ENCODE measurements at places on chromosomes 16 and 17.

DNA sequence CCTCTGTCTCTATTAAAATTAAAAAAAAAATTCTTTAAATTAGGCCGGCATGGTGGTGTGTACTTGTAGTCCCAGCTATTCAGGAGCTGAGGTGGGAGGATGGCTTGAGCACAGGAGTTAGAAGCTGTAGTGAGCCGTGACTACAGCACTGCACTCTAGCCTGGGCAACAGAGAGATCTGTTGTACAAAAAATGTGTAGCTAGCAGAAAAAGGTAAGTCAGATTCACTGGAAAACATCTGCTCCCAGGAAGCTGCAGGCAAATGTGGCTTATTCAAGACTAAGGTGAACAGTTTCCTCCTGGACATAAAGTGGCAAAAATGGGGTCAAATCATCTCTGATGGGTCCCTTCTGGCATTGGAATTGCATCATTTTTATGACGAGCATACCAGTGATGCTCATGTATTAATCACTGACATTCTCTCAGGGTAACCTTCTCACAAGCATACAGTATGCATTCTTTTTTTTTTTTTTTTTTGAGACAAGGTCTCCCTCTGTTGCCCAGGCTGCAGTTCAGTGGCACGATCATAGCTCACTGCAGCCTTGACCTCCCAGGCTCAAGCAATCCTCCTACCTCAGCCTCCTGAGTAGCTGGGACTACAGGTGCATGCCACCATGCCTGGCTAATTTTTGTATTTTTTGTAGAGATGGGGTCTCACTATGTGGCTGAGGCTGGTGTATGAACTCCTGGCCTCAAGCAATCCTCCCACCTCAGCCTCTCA lies 48.7 kb downstream of the CPPED1 start:
- no peak for DNase-seq

GRCh38 chr17:17971431-17972125 lies 622 bp downstream of the TOM1L2 start:
- no peak for DNase-seq

DNA sequence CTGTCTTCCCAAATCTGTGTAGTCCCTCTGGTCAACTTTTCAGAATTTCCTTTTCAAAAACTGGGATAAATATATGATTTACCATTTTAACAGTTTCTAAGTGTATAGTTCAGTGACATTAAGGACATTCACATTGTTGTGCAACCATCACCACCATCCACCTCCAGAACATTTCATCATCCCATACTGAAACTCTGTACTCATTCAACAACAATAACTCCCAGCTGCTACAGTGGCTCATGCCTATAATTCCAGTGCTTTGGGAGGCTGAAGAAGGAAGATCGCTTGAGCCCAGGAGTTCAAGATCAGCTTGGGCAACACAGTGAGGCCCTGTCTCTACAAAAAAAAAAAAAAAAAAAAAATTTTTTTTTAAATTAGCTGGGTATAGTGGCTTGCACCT lies 131.0 kb downstream of the AATF start:
- DNase-seq: no peak

GRCh38 chr16:1993731-1994131 lies 4.0 kb downstream of the SYNGR3 start:
- peak; percentile 43 for DNase-seq

DNA sequence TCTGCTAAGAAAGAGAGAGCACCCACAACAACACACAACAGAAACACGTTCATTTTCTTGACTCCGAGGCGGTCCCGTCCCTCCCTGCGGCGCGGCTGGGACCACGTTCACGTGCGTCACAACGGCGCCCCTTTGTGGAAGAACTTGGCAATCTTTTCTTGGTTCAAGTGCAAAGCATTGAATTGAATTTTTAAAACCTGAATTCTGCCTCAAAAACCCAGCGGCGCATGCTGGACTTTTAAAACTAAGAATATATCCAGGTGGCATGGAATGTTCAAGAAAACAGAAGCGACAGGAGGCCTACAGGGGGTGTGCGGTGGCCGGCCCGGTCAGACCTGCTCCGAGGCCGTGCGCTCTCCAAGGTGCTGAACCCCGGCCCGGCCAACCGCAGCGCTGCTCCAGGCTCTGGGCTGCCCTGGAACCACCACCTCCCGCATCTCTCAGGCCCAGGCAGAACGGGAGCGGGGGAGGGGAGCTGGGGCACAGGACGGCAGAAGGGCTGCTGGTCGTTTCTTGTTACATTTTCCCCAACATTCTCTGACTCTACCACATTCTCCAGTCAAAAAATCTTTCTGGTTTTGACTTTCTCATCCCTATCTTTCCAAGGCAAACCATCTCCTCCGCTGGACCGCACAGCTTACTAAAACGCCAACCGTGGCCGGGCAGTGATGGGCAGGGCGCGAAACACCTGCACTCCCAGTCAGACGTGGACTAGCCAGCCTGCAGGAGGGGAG lies 3.4 kb upstream of the HEXD start:
- DNase-seq: no peak

DNA sequence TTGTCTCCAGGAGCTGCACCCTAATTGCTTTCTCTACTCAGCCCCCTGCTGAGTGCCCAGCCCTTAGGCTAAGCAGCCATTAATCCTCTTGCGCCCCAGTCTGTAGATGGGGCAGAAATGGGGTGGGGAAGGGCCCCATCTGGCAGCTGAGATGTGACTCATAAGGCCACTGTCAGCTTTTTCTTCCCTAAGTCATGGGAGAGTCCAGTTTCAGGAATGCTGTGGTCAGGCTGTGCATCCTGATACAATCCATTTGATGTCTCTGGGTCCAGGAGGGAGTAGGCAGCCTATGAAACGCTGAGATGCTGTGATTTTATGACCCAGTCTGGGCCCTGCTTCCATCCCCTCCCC lies 12.3 kb downstream of the PLXDC1 start:
- peak; percentile 10 for DNase-seq

GRCh38 chr17:79949656-79950209 lies 85.9 kb downstream of the TBC1D16 start:
- no peak for DNase-seq

DNA sequence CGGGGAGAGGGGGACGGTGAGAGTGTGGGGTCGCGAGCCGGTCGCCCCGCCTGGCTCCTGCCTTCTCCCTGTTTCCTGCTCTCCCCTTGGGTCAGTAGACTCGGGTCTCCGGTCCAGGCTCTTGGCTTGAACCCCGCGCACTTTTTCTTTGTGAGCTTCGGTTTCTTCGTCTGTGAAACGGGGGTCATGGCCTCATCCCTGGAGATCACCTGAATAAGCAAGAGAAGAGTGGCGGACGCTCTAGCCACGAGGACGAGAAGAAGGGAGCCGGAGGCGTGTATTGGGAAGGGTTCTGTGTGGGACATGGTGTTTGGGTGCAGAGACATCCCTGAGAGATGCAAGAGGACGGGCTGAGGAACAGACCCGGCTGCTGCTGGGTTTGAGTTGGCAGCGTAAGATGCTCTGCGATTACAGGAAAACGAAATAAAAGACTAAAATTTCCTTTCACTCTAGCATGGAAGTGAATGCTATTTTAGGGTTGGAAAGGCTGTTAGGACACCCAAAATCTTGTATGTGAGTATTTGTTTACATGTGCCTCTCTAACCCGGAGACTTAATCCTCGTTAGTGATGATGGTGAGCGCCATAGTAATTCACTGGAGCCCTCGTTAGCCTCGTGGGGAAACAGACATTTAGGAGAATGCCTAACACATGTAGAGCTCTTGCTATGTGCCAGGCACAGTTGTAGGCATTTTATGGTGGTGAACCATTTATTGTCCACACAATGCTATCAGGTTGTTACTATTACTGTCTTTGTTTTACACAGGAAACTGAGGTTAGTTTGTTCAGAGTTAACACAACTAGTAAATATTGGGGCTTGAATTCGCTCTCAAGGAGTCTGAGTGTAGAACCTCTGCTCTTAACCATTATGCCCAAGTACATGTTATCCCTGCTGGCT lies 646 bp downstream of the KIF22 start:
- no peak for DNase-seq

DNA sequence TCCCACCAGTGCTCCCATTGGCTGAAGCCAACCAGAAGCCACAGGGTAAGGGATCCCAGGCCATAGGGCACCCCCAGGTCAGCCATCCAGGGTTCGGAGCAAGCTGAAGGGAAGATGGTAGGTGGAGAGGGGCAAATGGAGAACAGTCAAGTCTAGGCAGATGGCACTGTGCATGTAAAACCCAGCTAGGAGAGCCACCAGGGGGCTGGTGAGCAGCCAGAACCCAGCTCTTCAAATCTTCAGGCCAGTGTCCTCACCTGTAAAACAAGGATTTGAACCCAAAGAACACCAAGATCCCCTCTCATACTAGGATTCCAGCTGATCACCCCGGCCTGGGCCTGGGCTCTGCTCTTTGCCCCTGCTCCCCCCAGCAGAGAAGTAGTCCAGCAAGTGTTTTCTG lies 43.5 kb downstream of the GINS3 start:
- DNase-seq: no peak

DNA sequence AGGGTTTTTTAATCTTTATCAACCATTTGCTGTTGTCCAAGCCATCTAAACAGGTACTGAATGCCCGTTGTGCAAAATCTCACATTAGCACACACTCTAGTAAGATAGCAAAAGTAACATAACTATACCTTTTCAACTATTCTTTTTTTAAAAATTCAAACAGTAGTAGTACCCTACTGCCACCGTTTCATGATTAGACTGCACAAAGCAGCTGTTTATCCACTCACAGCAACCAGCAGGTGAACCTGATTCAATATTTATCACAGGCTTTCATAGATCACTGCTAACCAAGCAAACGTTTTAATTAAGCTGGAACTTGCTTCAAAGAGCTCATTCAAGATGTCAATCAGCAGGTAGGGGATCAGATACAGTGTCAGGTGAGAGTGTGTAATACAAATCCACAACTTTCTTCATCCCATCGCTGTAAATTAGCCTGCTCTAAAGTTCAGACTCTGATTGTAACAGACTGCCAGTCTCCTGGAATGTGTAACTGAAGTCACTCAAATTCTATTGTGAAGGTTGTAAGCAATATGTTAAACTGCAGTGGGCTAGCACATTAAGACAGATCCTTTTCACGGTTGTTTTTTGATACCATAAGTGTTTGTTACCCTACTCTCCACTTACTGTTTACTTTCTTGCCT lies 47.3 kb downstream of the BRIP1 start:
- no peak for DNase-seq

DNA sequence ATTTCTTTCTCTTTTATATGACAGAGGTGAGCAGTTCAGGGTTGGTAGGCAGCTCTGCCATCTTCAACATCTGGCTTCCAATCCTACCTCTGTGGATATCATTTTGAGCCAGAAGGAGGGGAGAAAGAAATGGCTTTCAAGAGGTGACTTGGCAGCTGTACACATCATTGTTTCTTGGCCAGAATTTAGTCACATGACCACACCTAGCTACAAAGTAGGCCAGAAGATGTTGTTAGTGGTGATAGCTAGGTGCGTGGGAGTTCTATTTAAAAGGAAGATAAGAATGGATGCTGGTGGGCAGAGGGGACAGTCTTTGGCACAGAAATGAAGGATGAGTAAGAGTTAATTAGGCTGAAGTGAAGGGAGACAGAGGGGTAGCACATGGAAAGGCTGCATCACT lies 29.2 kb upstream of the MPHOSPH6 start:
- no peak for DNase-seq

DNA sequence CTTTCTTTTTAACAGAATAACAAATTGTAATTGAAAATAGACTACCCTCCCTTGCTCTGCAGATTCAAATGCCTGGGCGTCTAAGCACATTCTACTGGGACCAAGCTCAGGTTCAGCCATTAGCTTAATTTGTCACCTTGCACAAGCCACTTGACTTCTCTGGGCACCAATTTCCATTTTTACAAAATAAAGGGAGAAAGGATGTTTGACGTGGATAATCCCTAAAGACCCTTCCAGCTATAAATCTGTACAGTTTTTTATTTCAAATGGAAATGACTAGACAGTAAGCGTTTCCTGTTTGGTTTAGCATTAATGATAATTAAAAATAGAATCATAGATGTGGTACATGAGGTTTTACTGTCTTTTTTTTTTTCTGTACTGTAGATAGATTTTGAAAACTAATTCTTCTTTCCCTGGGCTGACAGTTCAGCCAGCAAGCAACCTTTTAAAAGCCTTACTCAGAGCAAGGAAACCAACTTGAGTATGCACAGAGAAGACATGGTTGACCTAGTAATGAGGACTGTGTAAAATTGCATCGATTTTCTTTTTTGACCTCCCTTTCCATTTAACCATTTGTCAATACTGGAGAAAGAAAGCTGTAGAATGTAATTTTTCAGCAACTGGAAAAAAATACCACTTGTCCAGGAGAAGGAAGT lies 1329.5 kb upstream of the CDH8 start:
- DNase-seq: no peak

DNA sequence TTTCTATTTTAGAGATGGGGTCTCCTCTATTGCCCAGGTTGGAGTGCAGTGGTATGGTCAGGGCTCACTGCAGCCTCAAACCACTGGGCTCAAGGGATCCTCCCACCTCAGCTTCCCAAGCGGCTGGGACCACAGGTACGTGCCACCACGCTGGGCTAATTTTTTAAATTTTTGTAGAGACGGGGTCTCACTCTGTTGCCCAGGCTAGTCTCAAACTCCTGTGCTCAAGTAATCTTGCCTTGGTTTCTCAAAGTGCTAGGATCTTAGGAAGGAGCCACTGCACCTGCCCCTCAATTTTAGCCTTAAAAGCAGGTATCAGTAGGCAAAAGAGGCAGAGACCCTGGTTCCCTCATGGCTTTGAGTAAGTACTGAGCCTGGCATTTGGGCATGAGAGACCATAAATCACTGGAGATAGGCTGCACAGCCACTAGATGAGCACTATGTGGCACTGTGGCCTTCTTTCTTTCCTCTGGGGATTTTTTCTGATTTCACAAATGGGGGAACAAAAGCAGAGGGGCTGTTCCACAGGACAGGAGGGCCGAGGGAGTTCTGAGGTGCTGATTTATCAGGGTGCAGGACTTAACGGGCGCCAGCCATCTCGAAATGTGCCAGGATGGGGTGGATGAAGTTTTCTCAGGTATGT lies 82.2 kb downstream of the PLXDC1 start:
- no peak for DNase-seq

GRCh38 chr17:21462237-21462636 lies 86.1 kb downstream of the KCNJ12 start:
- no peak for DNase-seq

- no peak for DNase-seq
Measured at GRCh38 chr17:79874329-79874981, 35.2 kb upstream of the CBX4 start.

- no peak for DNase-seq
Measured at GRCh38 chr16:69049603-69050375, 55.7 kb upstream of the HAS3 start.

DNA sequence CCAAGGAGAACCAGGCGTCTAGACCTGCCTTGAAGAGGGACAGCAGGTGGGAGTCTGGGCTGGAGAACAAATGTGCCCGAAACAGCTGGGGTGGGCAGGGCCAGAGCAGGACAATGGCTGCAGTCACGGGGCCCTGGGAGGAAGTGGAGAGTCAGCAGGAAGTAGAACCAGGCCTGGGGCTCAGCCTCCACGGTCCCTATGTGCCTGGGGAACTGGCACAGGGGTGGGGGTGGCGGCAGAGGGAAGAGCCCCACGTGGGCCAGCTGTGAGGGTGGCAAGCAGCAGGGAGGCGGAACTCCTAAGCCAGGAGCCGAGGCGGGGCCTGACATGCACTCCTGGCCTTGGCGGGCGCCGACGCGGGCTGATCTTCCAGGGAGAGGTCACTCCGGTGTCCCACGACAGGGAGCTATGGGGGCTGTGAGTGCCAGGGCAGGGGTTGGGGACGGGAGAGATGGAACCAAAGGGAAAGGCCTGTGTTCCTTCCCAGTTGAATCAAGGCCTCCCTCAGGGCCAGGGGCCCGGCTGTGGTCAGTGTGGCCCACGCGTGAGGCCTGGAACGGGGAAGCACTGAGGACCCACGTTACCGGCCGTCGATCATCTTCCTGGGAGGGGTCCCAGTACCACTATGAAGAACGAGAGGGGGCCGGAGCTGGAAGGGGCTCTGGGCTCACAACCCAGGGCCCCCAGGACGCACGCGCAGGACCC lies 42.7 kb downstream of the TIMM22 start:
- DNase-seq: no peak

- no peak for DNase-seq
Measured at GRCh38 chr17:40511136-40511535, 9.7 kb upstream of the TNS4 start.
